ENCODE measurements at places on chromosomes 11 and 22.
A peak's percentile ranks its signal among the peaks of the same experiment; 100 is the strongest.

GRCh38 chr22:17882727-17883126, 108.5 kb upstream of the BID start:
- no peak for DNase-seq

GRCh38 chr11:27699242-27699925, 871 bp downstream of the BDNF start:
- DNase-seq, result peak; percentile 56

GRCh38 chr11:71080239-71081097, 171.9 kb downstream of the SHANK2 start:
- peak; percentile 89 for DNase-seq

GRCh38 chr11:15987046-15987445, 369.3 kb downstream of the SOX6 start:
- DNase-seq, result no peak

DNA sequence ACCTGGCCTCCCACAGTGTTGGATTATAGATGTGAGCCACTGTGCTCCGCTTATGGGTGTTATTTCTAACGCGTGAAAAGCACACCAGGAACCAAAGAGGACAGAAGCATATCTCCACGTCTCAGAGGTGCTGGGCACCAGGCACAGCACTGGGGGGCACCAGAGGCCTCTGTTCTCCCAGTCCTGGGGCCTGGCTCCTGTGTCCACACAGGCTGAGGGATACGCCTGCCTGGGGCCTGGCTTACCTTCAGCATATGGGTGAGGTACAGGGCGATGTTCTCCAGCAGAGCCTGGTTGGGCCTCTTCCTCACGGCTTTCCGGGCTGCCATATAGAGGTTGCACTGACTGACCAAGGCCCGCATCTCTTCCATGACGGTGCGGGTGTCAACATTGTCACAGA, 24.7 kb upstream of the NAP1L4 start:
- DNase-seq, result no peak

GRCh38 chr11:61710019-61710418, 29.8 kb downstream of the DAGLA start:
- DNase-seq, result no peak

- DNase-seq, result no peak
Measured at GRCh38 chr22:20816559-20816958, 42.1 kb downstream of the PI4KA start.

GRCh38 chr11:81942646-81943045, 791.0 kb downstream of the FAM181B start:
- DNase-seq, result no peak

DNA sequence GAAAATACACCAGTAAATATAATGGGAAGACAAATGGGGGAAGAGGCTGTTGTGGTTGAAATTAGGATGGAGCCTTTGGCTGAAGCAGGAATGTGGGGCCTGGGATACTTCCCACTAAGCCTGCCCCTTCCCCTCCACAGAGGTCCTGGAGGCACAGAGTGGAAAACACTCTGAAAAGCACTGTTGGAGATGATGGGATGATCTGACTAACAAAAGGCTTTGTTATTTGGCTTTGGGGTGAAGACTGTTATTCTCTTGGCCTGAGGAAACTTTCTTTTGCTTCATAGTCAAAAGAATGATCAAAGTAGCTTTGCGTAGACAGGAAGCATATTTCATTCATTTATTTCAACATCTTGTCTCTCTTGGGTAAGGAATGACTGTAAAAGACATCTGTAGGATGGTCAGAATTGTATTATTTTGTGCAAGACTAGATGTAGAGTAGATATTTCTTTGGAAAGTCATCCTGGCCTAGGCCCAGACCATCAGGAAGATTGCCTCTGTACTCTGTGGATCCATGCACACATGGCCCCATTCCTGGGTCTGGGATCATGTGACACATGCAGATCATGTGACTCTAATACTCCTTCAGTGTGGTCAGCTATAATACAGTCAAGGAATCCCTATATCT, 111.4 kb downstream of the SPON1 start:
- DNase-seq, result no peak

DNA sequence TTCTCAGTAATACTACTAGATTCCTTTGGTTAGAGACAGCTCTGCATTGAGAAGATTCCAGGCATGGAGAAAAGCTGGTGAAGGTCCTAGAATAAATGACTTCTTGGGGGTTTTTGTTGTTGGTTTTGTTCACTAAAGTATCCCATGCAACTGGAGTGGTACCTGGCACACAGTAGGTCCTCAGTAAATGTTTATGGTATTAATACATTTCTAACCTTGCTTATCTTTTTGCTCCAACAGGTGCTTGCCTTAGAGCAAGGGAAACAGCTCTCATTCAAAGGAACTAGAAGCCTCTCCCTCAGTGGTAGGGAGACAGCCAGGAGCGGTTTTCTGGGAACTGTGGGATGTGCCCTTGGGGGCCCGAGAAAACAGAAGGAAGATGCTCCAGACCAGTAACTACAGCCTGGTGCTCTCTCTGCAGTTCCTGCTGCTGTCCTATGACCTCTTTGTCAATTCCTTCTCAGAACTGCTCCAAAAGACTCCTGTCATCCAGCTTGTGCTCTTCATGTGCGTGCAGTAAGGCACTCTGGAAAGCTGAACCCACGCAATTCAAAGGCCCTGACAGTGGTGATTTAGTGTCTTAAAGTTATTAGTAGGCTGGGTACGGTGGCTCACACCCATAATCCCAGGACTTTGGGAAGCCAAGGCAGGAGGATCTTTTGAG, 2.0 kb downstream of the TMEM138 start:
- DNase-seq, result no peak
